ENCODE measurements at places on chromosomes 5 and 9.

GRCh38 chr5:123706531-123706930, 194.6 kb downstream of the CSNK1G3 start:
- no peak for DNase-seq

- no peak for DNase-seq
Observed at GRCh38 chr9:91992461-91993041, 42.5 kb upstream of the ROR2 start.

GRCh38 chr5:948472-949274, 56.0 kb downstream of the TRIP13 start:
- no peak for DNase-seq

- no peak for DNase-seq
Observed at GRCh38 chr9:29211003-29211579, 1637.8 kb upstream of the C9orf72 start.

- no peak for DNase-seq
Observed at GRCh38 chr9:105006514-105006913, 78.6 kb upstream of the ABCA1 start.

- no peak for DNase-seq
Observed at GRCh38 chr5:145917288-145917687, 19.1 kb upstream of the SH3RF2 start.

DNA sequence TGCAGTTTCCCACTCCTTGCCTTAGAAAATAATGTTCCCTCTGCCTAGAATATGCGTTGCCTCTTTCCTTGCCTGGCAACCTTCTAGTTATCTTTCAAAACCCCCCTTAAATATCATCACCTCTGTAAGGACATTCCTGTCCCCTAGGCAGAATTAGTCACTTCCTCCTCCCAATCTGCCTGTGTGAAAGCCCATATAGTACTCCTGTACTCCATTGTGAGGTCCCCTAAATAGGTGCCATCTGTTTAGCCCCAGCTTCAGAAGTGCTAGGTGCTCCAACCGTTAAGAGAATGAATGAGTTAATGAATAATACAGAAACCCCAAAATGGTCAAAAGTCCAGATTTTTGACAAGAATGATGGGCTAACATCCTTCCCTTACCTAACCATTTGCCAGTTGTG, 181.4 kb downstream of the GDNF start:
- no peak for DNase-seq

DNA sequence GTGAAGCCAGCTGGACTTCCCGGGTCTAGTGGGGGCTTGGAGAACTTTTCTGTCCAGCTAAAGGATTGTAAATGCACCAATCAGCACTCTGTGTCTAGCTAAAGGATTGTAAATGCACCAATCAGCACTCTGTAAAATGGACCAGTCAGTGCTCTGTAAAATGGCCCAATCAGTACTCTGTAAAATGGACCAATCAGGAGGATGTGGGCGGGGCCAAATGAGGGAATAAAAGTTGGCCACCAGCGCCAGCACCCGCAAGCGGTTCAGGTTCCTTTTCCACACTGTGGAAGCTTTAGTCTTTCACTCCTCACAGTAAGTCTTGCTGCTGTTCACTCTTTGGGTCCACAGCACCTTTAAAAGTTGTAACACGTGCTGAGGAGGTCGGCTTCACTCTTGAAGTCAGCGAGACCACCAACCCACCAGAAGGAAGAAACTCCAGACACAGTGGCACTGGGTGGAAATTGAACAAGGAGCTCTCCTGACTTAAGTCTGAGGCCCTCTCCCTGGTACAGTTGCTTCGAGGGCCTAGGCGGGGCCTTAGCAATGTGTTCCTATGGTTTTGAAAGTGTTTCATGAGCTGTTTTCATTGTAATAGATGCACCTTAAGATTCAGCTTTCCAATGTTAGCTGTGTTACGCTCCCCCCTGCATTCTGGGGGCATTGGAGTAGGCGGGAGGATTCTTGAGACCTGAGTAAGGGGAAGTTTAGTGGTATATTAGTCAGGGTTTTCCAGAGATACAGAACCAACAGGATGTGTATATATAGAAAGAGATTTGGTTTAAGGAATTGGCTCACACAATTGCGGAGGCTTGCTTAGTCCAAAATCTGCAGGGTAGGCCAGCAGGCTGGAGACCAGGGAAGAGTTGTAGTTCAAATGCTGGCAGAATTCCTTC, 21.5 kb upstream of the MYO10 start:
- DNase-seq = no peak

DNA sequence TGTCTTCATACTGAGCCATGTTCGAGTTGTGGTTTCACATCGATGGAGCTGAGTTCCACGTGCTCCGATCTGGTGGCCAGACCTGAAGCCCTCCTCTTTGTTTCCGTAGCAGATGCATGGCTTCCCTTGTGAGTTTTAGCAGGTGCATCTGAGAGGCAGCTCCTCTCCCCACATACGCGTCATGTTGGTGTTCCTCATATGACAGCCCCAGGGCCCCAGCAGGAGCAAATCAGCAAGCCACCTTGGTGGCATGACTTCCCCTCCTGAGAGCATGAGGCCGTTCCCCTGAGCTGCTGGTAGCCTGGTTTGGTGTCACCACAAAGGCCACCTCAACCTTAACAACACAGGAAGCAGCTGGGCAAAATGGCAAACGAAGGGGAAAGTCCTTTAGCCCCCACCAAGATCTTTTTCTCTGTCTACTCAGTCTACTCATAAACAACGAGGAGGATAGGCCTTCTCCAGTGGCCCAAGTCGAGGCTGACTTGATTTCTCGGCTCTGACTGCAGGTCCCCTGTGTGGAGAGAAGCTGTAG, 5.9 kb downstream of the CYFIP2 start:
- peak; percentile 70 for DNase-seq

GRCh38 chr5:134127988-134128647, 13.6 kb downstream of the TCF7 start:
- DNase-seq = no peak

- no peak for DNase-seq
Observed at GRCh38 chr5:123088031-123088805, 823 bp upstream of the PRDM6 start.

DNA sequence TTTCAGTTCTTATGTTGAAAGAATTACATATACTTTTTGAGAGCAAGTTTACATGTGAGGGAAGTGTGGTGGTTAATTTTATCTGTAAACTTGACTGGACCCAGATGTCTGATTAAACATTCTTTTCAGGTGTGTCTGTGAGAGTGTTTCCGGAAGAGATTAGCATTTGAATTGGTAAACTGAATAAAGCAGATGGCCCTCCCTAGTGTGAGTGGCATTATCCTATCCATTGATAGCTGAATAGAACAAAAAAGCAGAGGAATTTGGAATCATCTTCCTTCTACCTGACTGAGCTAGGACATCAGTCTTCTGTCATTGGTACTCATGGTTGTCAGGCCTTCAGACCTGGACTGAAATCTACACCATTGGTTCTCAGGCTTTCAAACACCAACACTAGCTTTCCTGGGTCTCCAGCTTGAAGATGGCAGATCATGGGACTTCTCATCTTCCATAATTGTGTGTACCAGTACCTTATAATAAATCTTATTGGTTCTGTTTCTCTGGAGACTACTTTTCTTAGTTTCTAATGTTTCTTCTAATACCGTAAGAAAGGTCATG, 36.6 kb downstream of the NREP start:
- DNase-seq = no peak

- DNase-seq = no peak
Observed at GRCh38 chr5:55407059-55407684, 99.4 kb downstream of the MTREX start.

DNA sequence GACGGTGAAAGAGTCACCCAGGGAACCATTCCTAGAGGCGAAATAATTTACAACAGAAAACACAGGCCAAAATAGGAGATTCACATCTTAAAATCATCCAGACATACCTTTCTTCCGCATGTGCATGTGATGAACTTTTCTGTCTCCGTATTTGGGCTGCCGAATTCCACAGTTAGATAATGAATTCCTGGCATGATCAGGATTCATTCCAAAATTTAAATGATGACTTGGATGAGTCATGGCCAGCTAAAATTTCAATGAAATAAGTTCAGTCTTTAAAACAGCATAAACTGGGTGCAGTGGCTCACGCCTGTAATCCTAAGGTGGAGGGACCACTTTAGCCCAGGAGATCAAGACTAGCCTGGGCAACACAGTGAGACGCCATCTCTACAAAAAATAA, 82.7 kb downstream of the DROSHA start:
- no peak for DNase-seq

GRCh38 chr9:90956026-90956810, 154.6 kb downstream of the SYK start:
- no peak for DNase-seq

DNA sequence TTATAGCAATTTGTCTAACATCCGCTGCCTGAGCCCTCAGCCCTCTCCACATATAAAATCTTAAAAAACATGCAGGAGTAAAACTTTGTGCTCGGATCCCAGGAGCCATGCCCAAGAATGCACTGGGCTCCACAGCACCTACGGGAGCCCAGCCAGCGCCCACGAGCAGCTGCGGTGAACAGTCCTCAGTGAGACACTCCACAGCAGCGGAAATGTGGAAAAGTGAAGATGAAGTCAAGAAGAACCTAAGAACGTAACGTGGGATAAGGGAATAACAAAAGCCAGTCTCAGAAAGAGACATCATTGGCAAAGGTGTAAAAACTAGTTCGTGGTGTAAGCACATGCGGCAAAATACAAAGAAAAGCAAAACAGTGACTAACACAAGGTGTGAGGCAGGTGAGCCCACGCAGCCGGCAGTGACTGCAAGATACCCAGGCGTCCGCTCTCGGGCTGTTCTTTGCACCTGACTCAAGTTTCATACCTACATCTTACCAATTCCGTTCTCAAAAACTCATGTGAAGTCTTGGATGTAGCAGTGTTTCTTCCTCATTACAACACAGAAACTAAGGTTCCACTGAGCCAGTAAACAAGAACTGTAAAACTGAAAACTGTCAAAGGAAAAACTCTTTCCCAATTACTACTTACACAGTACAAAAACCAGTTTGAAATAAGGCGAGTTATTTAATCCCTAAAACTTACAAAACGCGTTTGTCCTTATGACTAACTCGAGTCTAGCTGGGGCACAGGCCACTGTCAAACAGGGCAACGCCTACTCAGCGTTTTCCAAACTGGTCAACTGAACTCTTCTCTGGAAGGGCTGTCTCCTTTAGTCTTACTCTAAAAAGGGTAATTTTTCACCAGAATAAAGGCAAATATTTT, 1.7 kb downstream of the CAMSAP1 start:
- DNase-seq = peak; percentile 62

DNA sequence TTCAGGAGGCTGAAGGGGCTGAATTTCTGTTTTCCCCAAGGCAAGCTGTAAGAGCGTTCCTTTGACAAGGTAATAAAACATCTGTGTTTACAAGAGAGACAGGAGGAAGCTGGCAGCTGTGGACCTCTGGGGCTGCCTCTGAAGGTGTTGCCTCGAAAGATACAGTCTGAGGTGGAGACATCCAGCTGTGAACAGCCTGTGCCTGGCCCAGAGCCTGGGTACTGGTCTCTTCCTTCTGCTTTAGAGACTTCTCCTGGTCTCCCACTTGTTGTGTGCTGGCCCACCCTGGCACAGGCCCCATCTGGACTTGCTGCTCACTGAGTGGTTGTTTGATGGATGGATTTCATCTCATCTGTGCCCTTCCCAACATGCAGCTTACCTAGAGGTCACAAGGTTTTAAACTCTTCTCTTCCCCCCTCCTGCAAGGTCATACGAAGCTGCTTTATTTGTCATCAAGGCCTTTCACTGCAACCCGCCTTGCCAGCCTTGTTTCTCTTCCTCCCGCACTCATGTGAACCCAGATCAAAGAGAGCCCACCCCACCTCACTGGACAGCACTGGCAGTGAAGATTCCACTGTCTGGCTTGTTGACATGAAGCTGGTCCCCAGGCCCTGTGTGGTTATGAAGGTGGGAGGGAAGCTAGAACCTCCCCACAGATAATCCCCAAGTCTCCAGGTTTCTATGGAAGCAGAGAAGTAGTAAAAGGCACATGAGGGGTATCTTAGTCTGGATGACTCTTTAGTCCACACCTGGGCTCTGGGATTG, 35.0 kb upstream of the ALDH1B1 start:
- no peak for DNase-seq

DNA sequence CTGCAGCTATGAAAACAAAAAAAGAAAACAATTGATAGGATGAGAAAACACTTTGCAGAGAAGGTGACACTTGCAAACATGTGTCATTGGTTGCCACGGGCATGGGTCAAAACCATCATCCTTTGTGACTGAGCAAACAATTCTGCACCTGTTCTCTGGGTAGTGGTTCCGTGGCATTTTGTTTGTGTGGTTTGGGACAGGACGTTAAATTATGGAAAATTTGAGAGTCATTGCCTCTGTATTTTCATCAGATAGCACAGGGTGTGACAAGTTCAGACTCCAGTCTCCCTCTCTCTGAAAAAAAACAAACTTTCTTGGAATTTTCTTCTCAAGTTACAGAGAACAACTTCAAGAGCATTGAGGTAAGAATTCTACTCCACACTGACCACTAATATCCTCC, 113.4 kb upstream of the HMHB1 start:
- no peak for DNase-seq

GRCh38 chr5:1923766-1924165, 41.0 kb upstream of the IRX4 start:
- no peak for DNase-seq

DNA sequence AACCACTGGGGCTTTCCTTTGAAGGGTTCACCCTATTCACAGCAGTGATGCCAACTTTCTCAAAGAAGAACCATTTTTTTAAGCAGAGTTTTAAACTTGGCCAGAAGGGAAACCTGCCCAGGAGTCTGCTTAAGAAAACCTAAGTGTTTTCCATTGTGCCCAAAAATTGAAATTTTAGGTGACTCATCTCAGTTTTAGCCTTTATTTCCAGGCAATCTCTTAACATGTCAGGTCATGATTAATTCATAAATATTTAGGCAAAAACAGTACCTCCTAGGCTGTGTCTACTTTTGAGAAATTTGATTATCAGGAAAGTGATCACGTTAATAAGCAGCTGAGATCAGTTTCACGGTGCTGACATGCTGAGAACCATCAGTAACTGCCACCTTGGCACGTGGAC, 61.9 kb downstream of the TLE1 start:
- DNase-seq = no peak

GRCh38 chr9:136344544-136345280, 17.4 kb downstream of the GPSM1 start:
- no peak for DNase-seq

DNA sequence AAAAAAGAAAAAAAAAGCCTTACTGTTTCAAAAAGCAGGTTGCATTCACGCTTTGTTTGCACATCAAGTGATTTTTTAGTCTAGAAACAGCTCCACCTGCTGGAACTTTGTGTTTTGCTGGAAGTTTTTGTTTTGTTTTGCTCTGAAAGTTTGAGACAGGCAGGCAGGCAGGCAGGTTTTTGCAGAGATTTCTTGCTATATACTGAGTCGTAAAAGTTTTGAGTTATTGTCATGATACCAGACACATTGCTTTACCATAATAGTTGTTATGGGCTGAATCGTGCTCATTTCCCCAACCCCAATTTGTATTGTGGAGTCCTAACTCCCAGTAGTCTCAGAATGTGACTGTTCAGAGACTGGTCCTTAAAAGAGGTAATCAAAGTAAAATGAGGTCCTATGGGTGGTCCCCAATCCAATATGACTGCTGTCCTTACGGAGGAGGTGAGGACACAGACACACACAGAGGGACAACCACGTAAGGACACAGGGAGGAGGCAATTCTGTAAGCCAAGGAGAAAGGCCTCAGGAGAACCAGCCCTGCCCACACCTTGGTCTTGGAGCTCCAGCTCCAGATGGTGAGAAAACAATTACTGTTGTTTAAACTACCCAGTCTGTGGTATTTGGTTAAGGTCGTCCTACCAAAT, 20.9 kb downstream of the OR2Y1 start:
- peak; percentile 25 for DNase-seq

Data from stimulated activated CD4-positive, alpha-beta T cell treated with anti-CD3 and anti-CD28 coated beads, Interleukin-2, amount 100 ng/mL, for 48 hours (primary cell).